ENCODE measurements at places on chromosomes 5 and 9.

DNA sequence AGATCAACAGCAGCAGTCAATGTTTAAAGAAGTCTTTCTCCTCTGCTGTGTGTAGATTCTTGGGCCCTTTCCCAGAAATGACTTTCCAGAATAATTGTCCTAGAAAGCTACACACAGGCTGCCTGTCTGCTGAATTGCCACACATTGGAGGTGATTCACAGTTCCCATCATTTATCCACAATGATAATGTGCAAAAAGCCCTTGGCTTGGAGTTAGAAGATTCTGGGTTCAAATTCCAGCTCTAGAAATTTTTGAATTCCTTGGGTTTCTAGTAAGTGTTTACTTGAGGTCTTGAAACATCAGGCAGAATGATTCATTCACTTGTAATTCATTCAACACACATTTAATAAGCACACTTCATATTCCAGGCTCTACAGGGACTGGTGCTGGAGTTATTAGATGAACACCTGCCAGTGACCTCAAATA lies 28.6 kb upstream of the EPB41L4B start:
- DNase-seq: no peak

DNA sequence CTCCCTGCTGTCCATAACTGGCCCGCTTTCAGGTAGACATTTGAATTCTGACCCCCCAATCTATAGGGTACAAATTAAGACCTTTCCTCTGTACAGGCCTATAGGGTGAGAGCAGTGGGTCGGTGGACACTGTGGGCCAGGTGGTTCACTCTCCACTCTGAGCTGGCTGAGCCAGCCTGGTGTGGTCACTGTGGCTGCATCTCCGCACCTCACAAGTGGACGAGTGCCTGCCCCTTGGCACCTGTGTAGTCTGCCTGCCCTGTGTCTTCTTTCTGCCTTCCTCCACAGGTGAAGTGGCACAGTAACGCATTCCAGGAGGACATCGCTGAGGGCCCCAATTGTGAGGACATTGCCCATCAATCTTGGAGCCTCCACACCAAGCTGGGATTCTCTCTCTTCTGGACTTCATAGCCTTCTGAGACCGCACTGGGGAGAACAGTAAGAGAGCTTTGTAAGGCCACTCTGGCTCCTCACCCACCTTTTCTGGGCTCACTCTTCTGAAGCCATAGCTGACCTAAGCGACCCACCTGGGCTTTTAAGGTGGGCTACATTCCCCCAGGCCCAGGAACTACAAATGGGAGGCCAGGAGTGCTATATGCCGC lies 33.5 kb upstream of the JADE2 start:
- DNase-seq: no peak

DNA sequence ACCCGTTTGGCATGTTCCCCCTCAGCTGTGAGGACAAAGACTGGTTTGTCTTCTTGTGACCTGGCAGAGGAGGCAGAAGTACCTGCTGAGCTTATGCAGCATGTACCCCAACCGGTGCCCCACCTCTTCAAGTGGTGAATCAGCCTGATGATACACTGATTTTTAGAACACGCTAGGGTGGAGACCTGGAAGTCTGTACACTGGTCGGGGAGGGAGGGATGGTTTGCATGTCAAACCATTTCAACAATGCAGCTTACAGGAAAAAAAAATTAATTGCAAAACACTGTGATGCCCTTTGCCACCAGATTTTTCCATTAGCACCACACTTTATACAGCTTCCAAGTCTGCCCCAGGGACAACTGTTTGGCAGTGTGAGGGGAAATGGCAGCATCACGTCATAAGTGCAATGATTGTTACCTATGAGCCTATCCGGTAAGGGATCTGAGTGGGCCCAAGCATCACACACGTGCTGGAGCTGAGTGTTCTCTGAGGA lies 155.1 kb upstream of the DMRT1 start:
- DNase-seq: no peak

DNA sequence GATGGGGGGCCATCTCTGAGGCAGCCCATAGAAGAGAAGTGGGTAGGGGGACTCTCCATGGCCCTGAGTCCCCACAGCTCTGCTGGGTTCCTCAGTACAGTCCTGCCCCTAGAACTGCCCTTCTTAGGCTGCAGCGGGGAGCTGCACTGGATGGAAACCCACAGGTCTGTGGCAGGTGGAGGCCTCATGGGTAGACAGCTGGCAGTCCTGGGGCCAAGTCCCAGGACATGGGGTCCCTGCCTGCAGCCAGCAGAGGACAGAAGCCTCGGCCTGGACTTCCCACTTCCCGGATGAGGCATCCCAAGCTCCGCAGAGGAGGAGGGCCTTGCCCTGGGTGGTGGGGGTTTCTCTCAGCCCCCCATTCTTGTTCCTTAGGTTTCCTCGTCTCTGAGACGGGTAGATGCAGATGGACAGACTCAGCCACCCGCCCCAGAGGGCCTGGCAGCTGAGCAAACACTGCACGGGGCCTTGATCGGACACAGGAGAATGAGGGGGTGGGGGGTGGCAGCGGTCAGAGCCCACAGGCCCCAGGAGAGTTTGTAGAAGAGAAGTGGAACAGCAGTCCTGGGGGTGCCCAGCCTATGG lies 153.8 kb downstream of the C9orf50 start:
- no peak for DNase-seq

- no peak for DNase-seq
These were observed 94.8 kb upstream of the SEMA6A start for GRCh38 chr5:116669261-116670031.

DNA sequence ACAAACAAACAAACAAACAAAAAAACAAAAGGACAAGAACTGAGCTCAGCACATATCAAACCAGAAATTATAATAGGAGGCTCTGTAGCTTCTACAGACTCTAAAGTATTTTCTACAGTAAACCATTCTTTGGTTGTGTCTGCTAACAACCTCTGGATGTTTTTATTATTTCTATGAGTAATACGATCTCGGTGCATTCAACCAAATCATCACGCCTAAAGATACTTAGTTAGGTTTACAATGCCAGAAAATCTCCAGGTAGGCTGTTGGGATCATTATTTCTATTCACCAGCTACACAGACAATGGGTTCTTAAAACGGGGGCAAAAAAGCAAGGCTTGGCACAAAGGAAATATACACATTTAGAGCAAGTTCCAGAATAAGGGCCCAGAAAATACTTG lies 41.6 kb upstream of the ALDOB start:
- no peak for DNase-seq

DNA sequence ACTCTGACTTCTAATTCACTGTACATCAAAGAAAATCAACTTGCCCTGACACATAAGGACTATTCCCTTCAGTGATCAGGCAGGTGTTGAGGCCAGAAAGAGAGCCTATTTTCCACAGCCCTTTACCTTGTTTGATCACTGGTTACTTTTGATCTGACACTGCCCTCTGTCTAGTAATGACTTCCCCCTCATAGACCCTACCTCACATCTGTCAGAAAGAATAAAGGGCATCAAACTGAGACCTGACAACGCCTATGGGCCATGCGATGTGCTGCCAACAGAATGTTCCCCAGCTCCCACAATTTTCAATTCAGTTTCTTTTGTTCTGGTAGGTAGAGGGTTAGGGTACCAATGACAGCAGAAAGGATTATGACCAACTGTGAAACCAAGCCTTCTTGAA lies 47.7 kb downstream of the FBXL17 start:
- no peak for DNase-seq

Measured in stimulated activated CD8-positive, alpha-beta memory T cell treated with anti-CD3 and anti-CD28 coated beads, Interleukin-7, amount 100 ng/mL, for 1 hour (primary cell).